ENCODE measurements at places on chromosomes 11 and 22. TPM values are rescaled to one million over a fixed set of nuclear protein-coding genes. Genes with fewer than 3 reads are reported as not detected.

Gene GAS2
- total RNA-seq: 0.80 TPM

DNA sequence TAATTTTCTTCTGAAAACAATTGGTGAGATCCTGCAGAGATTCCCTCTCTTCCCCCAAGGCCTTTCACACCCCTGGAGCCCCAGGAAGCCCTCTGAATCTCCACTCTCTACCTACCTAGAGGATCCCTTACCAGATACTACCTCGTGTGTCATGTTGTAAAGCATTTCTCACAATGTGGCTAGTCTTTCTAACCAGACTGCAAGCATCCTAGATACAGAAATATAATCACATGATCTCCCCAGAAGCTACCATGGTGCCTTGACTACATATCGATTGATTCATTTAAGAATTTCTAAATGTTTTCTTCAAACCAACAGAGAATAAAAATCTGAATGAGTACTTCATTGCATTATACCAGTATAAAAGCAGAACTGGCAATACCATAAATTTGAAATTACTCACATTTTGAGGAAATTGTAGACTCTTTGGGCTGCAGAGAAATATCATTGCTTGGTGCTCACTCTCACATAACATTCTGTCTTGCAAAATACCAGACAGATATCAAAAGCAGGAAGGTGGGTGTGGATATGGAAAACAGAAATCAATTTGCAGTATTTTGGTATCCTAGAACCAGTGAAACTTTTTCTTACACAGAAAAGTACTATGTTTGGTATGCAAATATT, 113.5 kb downstream of the MAML2 start:
- H3K36me3 ChIP-seq: peaks cover 23% of the 10 kb centered on the region
- DNase-seq: no peak

DNA sequence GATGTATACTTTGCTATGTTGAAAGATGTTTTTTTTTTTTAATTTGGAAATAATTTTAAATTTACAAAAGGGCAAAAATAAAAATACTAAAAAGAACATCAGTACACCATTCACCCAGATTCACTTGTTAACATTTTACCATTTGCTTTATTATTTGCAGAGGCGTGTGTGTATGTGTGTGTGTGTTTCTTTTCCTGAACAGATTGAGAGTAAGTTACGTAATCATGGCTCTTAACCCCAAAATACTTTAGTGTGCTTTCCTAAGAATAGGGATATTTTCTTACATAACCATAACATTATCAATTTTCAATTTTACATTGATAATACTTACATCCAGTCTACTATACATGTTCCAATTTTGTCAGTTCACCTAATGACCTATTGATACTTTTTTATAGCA, 91.5 kb upstream of the HORMAD2 start:
- peaks cover 8% of the 10 kb centered on the region for H3K4me1 ChIP-seq
- DNase-seq: no peak
- H3K36me3 ChIP-seq: peaks cover 38% of the 10 kb centered on the region
- H3K27ac ChIP-seq: no peak overlapping the region
- H3K4me3 ChIP-seq: no peak overlapping the region

DNA sequence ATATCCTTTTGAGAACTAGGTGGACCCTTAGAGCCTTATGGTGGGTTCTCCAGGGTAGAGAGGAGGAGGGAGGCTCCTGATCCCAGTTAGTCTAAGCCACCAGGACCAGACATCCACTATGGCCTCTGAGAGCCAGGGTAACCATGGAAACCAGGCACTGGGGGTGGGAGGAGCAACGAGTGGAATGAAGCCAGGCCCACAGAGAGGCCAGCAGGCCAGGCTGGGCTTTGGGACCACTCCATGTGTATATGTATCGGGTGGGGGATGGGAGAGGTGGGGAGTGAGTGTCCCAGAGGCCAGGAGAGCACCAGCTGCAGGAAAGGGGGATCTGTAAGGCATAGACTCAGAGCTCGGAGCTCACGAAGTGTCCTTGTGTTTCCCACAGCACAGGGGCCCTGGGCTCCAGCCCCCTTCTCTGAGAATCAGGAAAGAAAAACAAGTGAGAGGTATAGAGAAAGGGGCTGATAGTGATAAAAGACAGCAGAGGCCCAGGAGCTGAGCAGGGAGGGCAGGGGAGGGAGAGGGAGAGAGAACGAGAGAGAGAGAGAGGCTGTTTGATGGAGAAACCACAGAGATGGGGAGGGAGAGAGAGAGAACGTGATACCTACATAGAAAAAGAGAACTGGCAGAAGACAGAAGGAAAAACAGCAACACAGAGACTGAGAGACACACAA, 15.5 kb upstream of the TSPAN18 start:
- no peak overlapping the region for H3K27ac ChIP-seq
- no peaks in the 10 kb centered on the region for H3K36me3 ChIP-seq
- no peak for DNase-seq
- no peak overlapping the region for H3K4me3 ChIP-seq
- H3K27me3 ChIP-seq: peaks cover 26% of the 10 kb centered on the region

Gene OR8A1
- total RNA-seq: not detected
